Fibroblast of skin of left biceps (primary cell): ENCODE measurements at places on chromosomes 13 and 19.

GRCh38 chr19:31099515-31100205 is 249.6 kb downstream of the TSHZ3 start:
- DNase-seq, result peak; percentile 54

DNA sequence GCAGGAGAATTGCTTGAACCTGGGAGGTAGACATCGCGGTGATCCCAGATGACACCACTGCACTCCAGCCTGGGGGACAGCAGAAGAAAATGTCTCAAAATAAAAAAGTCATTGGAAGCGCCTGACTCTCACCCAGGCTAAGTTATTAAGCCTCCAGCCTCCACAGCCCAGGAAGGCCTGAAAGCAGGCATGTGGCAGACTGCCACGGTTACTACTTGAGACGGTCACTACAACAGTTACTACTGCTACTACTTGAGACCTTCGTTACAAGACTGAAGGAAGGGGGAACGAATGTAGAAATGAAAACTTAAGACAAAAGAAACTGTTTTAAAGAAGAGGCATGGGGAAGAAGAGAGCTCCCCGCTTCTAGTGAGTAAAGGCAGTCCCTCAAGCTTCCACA is 9.6 kb downstream of the PRR22 start:
- no peak for DNase-seq

GRCh38 chr19:4722671-4723594 is 709 bp downstream of the DPP9 start:
- DNase-seq, result no peak

DNA sequence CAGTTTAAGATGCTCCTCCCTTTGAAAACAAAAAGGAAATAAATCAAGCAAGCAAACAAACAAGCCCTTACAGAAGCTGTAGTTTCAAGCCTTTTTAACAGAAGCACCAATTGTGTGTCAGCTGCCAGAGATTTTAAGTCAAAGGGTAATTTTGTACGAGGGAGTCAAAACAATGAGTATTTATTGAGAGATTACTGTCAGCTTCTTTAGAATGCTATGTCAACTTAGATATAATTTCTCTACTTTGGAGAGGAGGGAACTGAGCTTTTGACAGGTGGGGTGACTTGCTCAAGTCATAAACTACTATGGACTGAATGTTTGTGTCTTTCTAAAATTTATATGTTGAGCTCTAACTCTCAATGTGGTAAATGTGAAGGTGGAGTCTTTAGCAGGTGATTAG is 10.5 kb upstream of the CBY2 start:
- DNase-seq, result no peak

DNA sequence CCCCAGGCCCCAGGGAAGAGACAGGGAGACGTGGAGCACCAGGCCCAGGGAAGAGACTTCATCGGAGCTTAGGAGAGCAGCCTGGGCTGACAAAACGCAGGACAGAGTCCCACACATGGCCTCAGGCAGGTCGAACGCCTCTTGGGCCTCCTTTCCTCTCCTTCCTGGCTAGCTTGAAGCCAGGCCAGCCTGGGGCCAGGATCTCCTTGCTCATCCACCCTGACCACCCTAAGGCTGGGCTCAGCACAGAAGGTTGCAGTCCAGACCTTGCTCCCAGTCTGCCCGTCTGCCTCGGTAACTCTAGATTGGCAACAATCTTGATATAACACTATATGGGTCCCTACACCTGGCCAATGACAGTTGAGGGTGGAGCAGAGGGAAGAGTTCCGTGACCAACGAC is 10.1 kb downstream of the PPP6R1 start:
- no peak for DNase-seq

DNA sequence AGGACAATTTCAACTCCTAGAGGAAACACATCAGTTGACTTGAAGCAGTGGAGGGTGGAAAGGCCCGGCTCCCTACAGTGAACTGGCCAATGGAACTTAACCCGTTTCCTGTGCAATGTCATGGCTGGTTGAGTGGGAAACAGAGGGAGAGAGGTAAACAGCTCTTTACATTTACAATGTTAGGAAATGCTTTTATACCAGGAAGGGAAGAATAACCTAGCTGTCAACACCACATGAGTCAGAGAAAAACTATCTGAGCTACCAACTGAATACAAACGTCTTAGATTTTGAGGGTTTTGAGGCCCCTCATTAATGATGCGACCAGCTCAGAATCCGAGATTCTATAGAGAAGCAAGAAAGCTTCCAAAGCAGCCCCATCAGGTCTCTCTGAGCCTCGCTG is 36.7 kb downstream of the CARD8 start:
- no peak for DNase-seq
